ENCODE measurements at places on chromosomes 3 and 15.
A peak's percentile ranks its signal among the peaks of the same experiment; 100 is the strongest.

DNA sequence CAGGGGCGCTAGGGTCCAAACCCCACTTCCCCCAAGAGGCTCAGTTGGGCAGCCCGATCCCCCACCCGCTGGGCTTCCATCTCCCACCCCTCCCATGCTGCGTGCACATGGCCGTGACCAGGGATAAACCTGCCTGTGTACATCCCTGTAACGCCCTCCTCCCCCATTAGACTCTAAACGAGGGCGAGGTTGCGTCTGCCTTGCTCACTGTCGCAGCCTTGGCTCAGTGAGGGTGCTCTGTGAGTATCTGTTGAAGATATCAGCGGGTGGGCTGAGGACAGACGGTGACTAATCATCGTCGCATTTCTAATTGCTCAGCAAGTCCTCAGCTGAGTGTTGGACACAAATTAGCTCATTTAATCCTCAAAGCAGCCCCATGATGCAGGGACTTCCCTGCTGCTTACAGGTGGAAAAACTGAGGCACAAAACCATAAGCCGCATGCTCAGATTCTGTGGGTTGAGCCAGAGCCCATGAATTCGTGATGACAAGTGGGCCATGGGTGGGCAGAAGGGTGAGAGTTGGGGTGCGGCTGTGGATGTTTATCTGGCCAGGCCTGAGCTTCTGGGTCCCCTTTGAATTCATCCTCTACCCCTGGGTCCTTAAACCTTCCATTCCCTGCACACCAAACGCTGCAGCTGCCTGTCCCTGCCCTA lies 26.0 kb downstream of the FBLN2 start:
- peak; percentile 60 for DNase-seq

- DNase-seq = no peak
These were observed 142.9 kb downstream of the CADPS start for GRCh38 chr3:62732183-62732904.

DNA sequence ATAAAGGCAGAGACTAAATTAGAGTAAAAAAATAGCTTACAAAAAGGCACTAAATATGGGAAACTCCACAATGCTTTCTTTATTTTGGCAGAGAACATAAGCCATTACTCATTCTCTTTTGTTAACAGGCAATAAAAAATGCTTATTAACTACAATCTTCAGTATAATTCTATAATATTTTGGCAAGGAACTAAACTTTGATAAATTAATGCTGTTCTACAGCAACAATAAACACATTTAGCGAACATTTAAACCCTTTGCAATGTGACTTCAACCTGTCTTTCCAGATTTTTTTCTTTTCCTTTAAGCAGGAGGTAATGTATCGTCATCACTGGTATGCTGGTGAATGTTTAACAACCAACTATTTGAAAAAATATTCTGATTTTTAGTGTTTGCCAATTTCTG lies 42.2 kb upstream of the POU1F1 start:
- no peak for DNase-seq

DNA sequence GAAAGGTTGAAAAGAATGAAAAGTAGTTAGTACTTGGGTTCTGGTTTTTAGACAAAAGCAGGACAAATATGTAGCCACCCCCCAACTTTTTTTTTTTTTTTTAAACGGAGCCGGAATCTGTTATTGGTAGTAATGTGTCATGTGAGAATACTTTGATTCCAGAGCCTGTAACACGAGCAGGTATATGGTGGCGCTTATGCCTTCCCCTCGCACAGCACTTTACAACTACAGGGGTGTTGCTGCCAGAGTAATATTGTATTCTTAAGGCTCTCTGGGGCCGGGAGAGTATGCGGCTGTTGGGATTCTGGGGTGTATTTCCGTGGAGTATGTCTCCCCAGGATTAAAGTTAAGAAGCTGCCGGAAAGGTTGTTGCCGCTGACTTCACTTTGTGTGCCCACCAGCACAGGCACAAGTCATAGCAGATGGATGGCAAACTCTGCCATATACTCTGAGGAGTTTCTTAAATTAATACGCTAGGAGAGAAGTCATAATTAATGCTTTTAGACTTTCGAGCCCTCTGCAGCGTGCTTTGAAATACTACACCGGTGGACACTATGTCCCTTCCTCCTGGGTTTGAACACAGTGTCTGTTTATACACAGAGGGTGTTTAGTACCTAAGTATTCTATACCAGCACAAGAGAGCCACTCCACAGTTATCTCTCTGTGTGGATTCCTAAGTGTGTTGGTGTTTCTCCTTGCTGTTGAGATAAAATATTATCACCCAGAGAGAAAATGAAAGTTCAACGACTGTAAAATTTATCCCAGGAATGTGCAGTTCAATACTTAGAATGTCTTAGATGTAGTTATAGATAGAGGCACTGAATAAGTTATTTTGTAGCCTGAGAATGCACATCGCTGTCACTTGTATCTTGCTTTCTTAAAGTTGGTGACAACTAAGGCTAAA lies 1.4 kb downstream of the MBNL1 start:
- DNase-seq = peak; percentile 72

- DNase-seq = no peak
These were observed 8.5 kb downstream of the ITPKA start for GRCh38 chr15:41501931-41502794.

DNA sequence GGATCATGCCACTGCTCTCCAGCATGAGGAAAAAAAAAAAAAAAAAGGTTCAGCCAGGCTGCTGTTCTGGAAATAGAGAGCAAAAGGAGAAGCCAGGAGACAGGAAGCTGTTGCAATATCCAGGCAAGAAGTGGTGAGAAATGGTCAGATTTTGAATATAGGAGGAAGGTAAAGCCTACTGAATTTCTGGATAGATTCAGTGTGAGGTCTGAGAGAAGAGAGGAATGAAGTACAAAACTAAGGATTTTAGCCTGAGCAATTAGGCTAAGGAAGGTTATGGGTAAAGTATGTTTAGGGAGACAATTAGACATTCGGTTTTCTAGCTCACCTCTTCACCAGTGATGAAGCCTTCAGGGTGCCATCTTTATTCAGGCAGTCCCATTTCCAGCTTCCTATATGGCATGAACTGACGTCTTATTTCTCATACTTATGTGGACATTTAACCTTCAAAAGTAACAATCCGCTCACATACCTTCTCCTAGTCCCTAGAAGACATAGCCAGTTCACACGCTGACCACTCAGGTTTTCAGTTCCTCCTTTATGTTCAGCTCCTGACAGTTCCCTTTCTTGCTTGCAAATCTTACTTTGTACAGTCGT lies 57.2 kb downstream of the KIF9 start:
- no peak for DNase-seq

- no peak for DNase-seq
These were observed 194.2 kb downstream of the PLCL2 start for GRCh38 chr3:17078926-17079465.

- DNase-seq = no peak
These were observed 36.7 kb upstream of the BDH1 start for GRCh38 chr3:197592361-197593045.

- DNase-seq = no peak
These were observed 18.3 kb downstream of the RASA2 start for GRCh38 chr3:141505166-141505565.

- no peak for DNase-seq
These were observed 19.3 kb upstream of the SLC12A8 start for GRCh38 chr3:125231895-125232294.

- peak; percentile 62 for DNase-seq
These were observed 36.9 kb downstream of the SH3BP5 start for GRCh38 chr3:15295506-15295905.

GRCh38 chr15:70437089-70437488 lies 326.3 kb downstream of the UACA start:
- no peak for DNase-seq

DNA sequence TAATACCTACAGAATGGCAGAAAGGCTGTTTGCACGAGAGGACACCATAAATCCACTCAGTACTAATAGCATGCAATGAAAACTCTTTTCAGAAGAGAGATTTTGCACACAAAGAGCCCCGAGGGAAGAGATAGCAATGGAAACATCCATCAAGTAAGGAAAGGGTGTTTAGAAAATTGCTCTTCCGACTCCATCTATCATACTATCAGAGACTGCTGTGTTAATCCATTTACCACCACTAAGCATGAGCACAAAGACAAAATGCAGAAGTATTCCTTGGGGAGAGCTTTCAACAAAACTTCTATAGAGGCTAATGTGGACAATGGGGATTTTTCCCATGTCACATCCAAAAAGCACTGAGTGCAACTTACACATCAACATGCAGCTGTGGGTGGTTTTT lies 72.1 kb upstream of the PLAAT1 start:
- DNase-seq = no peak

- no peak for DNase-seq
These were observed 47.2 kb upstream of the ATP2B2 start for GRCh38 chr3:10552631-10552943.

GRCh38 chr3:57112206-57112605 lies 51.7 kb downstream of the SPATA12 start:
- DNase-seq = no peak

DNA sequence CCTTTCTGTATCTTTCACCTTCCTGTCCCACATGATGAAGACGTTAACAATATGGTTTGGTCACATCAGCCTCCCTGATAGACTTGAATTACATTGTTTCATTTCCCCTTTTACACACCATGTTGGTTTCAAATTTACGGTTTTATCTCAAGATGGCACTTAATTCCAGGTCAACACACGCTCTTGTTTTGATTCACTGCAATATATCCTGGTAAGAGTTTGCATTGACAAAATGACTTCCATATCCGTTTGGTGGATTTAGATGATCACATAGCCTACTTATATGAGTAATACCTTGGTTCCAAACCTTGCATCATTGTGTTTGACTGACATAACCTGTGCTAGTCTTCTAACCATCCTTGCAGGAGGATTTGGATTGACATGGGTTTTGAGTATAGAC lies 499.4 kb downstream of the ROBO1 start:
- DNase-seq = no peak

DNA sequence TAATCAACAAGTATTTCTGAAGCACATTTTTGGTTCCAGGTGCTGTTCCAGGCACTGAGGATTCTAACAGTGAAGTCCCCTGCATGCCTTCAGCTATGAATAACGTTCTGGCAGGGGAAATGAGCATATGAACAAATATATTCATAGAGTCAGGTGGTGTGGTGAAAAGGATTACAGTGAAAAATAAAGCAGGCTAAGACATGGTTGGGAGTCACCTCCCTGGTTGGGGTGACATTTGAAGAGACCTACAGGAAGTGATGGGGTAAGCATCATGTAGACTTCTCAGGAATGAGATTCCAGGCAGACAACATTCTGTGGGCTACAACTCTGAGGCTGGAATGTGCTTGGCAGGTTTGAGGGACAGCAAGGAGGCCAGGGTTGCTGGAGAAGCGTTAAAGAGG lies 15.0 kb downstream of the FRMD4B start:
- DNase-seq = no peak

DNA sequence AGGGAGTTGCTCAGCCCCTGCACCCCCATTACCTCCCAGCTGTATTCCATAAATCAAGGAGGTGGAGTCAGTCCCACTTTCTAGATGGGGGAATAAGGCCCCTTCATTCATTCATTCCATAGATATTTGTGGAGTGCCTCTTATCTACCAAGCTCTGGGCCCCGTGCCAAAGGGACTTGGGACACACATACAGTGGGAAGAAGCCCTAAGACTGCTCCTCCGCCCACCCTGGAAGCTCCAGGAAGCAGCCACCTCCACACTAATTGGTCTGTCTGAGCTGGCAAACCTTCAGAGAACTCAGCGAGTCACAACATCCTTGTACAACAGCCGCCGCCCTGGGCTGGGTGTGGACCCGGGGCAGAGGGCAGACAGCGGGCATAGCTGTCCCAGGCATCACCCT lies 6.4 kb downstream of the STRA6 start:
- DNase-seq = peak; percentile 61

- DNase-seq = no peak
These were observed 25.6 kb downstream of the KNG1 start for GRCh38 chr3:186742618-186743380.

- DNase-seq = no peak
These were observed 33.0 kb downstream of the MBNL1 start for GRCh38 chr3:152301745-152302181.

DNA sequence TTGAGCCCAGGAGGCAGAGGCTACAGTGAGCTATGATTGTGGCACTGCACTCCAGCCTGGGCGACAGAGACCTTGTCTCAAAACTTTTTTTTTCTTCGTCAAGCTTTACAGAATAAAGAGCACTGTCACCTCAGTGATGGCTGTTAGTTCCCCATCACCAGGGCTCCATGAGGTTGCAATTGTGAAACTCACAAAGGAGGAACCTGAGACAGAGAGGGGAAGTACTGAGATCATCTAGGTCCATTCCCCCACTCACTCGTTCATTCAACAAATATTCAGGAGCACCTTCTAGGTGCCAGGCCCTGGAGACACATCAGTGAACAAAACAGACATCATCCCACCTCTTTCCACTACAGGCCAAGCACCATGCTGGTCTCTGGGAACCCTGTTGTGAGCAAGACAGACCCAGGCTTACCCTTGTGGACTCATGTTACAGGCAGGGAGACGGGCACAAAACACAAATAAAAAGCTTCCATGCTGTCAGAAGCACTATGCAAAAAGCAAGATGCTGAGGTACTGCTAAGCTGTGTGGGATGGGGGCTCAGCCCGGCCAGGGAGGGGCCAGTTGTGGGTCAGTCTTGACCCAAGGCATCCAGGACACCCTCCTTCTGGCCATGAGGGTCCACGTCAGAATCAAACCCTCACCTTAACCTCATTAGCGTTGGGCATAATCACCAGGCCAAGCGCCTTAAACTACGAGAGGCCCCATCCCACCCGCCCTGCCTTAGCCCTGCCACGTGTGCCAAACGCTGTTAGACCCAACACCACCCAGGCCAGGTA lies 2.1 kb upstream of the RHO start:
- no peak for DNase-seq

DNA sequence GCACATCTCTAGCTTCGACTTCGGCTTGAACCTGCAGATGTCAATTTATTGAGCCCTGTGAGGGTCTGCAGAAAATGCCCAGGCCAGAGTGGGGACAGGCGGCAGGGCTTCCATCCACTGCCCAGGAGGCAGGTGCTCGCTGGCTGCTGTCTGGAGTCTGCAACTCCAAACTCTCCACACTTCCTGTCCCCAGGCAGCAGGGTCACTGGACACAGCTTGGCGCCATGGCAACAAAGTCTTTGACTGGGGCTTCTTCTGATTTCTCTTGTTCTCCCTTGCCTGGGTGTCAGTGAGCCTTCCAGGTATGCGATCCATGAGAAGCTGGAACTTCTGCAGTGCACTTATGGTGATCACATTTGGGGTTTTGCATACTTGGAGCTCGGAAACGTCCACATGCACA lies 33.5 kb downstream of the SV2B start:
- no peak for DNase-seq

DNA sequence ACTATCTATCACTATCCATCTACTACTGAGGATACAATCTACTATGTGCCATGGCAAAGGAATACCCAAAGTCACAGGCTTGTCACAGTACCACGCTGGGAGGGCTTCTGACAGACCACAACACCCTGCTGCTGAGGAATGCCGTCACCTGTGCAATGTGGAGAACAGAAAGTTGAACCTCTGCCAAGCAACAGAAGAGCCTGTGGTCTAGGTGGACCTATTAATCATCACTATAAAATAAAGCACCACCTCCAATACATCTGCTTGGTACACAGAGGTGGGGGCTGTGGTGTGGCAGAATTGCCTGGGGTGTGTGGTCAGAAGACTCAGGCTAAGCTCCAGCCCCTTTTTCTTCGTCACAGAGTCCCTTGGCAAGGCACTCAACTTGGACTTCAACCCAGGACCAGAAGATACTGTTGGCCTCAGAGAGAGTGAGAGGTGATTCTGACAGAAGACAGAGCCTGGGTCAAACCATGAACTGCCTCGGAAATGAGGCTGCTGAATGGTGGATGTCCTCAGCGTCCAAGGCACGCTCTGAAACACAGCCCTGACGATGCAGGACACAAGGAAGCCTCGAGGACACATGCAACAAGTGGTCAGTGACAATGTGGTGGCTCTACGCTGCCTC lies 189.4 kb upstream of the CHRNA7 start:
- no peak for DNase-seq

- DNase-seq = no peak
These were observed 89.4 kb upstream of the ICE2 start for GRCh38 chr15:60568301-60568742.

Data from tibial artery (tissue), 4 donors.